ENCODE measurements at places on chromosomes 1 and 21.
A peak's percentile ranks its signal among the peaks of the same experiment; 100 is the strongest.

GRCh38 chr1:27863538-27863915, 8.8 kb upstream of the THEMIS2 start:
- DNase-seq = no peak

GRCh38 chr1:226798427-226799411, 59.6 kb upstream of the ITPKB start:
- DNase-seq = no peak

GRCh38 chr21:42991992-42992740, 17.8 kb downstream of the PKNOX1 start:
- DNase-seq = peak; percentile 97

DNA sequence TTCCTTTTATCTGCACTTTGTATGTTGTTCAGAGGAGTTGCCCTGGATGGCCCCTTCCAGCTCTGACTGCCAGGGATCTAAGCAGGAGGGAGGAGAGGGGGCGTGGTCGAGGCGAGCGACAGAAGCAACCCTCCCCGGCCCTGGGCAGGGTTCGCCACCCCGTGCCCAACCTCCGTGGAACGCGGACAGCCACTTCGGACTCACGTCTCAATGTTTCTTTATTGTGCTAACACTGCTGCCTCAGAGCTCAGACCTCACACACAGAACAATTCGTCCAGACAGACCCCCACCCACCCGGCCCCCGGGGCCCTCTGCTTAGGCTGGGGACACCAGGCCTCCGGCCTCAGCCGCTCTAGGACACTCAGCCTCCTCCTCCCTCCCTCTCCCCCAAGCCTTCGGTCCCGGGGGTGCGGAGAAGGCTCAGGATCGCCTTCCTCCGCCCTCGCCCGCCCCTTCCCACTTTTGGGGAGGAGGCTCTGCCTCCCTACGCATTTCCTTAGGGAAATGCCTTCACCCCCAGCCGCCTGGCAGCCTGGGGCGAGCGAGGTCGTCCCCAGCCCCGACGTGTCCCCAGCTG, 8.3 kb downstream of the VSIG8 start:
- DNase-seq = peak; percentile 71

DNA sequence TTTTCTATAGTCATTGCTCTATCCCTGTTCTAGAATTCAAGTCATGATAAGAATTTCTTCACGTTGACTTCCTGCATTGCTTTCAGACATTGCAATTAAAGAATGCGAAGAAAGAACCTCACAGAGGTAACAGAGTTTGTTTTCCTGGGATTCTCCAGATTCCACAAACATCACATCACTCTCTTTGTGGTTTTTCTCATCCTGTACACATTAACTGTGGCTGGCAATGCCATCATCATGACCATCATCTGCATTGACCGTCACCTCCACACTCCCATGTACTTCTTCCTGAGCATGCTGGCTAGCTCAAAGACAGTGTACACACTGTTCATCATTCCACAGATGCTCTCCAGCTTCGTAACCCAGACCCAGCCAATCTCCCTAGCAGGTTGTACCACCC, 10.6 kb downstream of the APCS start:
- peak; percentile 99 for DNase-seq

- DNase-seq = no peak
Observed at GRCh38 chr1:72606216-72606810, 324.0 kb upstream of the NEGR1 start.

DNA sequence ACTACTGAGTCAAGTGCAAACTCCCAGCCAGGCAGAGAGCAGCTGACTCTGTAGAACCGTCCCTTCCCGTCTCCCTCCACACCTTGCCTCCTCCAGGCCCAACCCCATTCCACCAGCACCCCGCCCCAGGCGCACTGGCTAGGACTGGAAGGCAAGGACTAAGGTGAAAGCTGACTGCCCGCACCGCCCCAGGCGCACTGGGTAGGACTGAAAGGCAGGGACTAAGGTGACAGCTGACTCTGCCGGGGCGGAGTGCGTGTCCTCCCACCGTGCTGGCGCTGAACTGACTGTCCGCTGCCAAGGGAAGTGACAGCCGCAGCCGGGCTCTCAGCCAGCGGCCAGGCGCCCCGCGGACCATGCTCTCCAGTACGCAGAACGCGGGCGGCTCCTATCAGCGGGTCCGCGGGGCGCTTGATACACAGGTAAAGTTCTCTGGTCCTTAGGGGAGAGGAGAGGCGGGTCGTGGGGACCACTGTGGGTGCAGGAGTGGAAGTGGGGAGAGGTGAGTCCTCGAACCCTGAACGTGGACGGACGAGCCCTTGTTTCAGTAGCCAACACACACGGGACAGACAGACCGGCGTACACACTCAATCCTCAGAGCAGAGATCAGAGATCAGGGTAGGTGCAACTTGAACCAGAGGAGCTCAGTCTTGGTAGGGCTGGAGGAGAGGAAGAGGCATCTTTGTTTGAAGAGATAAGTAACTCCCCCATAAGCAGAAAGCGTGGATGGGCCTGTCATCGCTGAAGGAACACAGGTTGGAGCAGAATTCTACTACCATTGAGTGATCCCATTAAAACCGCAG, 58.0 kb downstream of the RBM11 start:
- DNase-seq = no peak

GRCh38 chr1:229031061-229031460, 239.8 kb upstream of the RAB4A start:
- DNase-seq = no peak

GRCh38 chr1:207793327-207793726, 41.5 kb downstream of the CD46 start:
- DNase-seq = no peak

DNA sequence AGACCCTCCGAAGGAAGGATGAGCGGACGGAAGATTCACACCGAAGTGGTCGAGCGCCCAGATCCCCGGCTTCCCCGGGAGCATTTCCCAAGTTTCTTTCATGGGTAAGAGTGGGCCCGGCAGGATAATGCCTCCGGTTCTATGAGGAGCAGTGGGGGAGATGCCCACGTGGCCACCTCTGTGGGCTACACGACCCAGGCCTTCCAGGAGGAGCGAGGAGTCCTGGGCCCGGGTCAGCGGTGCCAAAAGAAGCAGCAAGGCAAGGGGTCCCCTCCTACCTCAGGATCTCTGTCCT, 7.9 kb upstream of the NBPF11 start:
- no peak for DNase-seq
